ENCODE measurements at places on chromosomes 4 and X.

DNA sequence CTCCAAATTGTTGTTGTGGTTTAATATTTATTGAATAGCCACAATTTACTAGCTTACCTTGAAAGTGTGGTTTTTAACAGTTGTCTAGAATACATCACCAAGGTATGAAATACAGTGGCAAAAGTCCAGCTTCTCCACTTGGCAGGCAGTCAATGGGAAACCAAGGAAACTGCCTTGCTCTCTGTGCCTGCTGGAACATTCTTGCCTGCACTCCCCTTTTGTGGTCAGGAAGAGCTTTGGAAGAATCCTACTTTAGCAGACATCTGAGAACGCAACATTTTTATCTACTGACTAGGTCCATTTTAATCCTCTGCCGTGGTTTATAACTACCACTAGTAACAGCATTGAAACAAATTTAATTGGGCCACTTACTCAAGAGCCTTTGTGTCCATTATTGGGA lies 64.5 kb downstream of the TENM3 start:
- DNase-seq: no peak

GRCh38 chr4:182286035-182286434 lies 42.8 kb downstream of the TENM3 start:
- DNase-seq: no peak

DNA sequence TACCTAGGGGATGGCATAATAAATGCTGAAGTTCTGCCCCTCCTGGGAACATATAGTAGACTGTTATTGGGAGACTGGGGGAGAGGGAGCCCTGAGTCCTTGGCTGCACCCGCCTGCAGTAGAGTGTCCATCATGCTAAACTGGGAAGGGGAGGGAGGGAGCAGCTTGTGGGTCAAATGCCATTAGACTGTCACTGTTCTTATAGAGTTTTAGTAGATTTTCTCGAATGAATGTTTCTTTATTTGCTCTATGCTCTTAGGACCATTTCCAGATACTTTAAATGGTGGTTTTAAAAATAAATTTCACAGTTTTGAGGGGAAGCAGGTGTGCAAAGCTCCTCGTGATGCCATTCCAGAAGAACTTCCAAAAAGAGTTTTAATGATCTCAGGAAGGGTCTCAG lies 111.6 kb upstream of the USP9X start:
- DNase-seq: no peak

- no peak for DNase-seq
Measured at GRCh38 chr4:40325406-40326019, 9.6 kb upstream of the CHRNA9 start.

DNA sequence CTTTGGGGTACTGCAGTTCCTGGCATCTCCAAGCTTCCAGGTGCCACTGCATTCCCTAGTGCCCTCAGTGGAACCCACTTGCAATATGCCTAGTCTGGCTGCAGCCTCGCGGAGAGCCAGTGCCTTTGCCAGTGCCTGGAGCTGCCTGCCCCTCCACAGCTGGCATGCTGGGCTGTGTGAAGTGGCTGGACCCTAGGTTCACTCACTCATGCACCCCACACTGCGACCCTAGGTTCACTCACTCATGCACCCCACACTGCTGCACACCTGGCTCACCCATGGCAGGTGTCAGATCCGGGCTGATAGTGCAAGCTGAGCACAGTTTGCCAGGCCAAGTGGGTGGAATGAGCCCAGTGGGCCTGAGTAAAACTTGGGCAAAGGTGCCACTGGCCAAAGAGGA lies 253.0 kb upstream of the NDST4 start:
- DNase-seq: no peak

- no peak for DNase-seq
Measured at GRCh38 chr4:90597927-90598326, 470.7 kb downstream of the CCSER1 start.

GRCh38 chr4:54539500-54540029 lies 118.2 kb upstream of the KIT start:
- DNase-seq: no peak

- DNase-seq: no peak
Measured at GRCh38 chr4:25884031-25884782, 21.4 kb upstream of the SEL1L3 start.

DNA sequence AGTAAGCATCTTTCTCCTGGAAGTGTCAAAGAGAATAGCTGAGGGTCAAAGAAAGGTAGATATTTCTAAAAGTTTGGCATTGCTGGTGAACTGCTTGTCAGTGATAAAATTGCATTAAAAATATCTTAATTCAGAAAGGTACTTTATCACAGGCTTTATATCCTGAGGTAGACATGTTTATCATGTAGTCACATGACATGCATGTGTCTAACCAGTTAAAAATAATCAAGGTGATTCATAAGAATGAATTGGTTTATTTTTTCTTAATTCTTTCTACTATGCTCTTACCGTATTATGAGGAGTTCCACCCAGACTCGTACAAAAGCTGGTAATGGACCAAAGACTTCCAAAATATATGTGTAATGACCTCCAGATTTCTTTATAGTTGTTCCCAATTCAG lies 6.1 kb downstream of the SLC7A11 start:
- no peak for DNase-seq

DNA sequence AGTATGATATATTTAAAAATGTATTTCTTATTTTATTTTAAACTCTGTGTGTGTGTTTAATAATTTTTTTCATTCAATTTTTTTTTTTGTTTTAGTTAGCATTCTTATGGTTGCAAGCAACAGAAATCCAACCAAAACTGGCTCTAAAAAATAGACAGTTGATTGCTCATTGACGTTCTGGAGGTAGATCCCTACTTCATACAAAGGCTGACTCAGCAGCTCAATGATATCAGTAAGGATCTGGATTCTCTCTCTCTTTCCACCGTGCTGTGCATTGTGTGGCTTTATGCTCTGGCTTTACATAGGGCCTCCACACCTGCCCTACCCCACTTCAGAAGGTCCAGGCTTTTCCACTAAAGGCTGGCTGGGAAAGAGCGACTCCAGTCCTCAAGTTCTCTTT lies 117.8 kb downstream of the UCHL1 start:
- DNase-seq: no peak

GRCh38 chrX:17590892-17591740 lies 146.2 kb upstream of the SCML1 start:
- no peak for DNase-seq

DNA sequence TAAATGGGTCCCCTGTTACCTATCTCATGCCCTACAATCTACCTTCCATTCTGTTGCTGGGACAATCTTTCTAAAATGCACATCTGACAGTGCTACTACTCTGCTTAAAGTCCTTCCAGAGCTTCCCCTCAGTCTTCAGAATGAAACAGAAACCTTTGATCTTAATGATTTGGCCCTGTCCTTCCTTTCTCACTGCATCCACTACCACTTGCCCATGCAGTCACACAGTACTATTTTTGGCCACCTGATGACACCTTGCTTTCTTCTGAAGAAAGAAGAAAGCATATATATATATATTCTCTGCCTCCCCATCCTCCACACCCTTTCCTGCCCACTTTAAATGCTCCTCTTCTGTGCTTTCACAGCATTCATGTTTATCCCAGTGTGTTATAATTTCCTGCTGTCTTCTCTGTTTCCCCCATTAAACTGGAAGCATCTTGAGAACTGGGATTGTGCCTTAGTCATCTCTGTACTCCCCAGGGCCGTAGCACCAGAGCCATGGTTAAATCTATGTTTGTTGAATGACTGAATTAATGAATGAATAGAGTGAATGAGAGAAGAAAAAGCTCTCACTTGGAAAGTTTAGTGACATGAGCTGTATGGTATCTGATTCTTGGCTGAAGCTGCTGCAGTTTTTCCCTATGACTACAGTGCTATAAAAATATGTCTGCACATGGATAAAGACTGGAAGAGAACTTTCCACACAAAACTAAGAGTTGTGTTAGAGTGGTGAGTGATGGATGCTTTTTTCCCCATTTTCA lies 56.2 kb downstream of the RTL9 start:
- DNase-seq: no peak

DNA sequence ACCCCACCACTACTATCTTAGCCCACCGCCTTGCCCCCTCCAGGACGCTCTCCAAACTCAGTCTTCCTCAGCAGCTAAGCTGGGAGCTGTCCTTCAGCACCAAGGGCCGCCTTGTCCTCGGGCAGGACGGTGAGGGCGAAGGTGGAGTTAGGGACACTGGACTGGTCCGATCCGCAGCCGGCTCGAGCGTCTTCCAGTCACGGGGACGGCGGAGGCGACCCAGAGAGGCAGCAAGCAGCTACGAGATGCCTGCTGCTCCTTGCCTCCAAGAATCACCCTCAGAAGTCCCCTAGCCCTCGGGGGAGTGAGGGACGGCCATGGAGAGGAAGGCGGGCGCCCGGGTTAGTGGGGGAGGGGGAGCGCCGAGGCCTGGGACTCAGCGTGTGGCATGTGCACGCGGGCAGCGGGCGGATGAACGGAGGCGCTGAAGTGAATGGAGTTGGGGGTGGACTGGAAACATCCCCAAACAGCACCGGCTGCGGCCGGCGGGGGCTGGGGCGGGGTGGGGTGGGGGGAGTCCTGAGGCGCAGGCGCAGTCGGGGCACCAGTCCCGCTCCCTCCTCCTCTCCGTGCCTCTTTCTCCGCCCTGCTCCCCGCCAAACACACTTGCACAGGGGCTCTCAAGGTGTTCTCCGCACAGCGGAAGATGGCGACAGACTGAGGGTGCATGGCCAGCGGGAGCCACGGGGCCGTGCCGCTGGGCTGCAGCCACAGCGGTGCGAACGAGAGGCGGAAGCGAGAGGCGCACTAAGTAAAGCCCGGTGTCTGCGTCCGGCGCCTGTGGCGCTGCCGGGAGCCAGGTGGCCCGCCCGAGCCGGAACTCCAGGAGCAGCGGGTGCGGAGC lies at the start of gene NALF2:
Gene NALF2 (plus strand): TSS at position 545 of the 844 bp plus-strand sequence. CDS start 957 bp downstream, outside the sequence.
- no peak for DNase-seq

DNA sequence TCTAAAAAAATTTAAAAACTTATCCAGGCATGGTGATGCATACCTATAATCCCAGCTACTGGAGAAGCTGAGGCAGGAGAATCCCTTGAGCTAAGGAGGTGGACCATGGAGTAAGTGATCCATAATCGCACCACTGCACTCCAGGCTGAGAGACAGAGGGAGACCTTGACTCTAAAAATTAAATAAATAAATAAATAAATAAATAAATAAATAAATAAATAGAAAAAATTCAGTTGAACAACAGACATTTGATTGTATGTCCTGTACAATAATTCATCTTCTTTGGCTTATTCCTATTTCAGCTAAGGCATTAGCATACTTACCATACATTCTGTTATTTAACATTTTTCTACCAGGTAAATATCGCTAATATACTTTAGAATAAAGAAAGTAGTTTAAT lies 726.1 kb upstream of the GALNTL6 start:
- no peak for DNase-seq
